IMR-90 (cell line): ENCODE measurements at places on chromosomes 4 and X. TPM values are rescaled to one million over a fixed set of nuclear protein-coding genes. Genes with fewer than 3 reads are reported as not detected.

Gene CXorf49
- total RNA-seq = not detected in 2 replicates

Gene ARHGAP24
- 21.9 and 24.0 TPM in 2 replicates for total RNA-seq

Gene KLHL4
- total RNA-seq = 1.4 and 1.7 TPM in 2 replicates

Gene NEUROG2
- not detected in 2 replicates for total RNA-seq

Gene SCRG1
- total RNA-seq = under 0.01 TPM in 2 replicates
